ENCODE measurements at places on chromosomes 13 and 19. TPM values are rescaled to one million over a fixed set of nuclear protein-coding genes. Genes with fewer than 3 reads are reported as not detected.

ZDHHC20 gene
- 113 TPM for total RNA-seq

MYPOP gene
- 11.1 TPM for total RNA-seq

SIGLEC12 gene
- total RNA-seq = not detected

ZSCAN4 gene
- not detected for total RNA-seq

GRCh38 chr19:41376241-41376997 lies at the start of gene TMEM91:
Gene TMEM91 (plus strand): TSS chr19:41376533. CDS start chr19:41378310, 1,777 bp downstream.
- peak within 1 kb of the TSS; percentile 60 for H3K27ac ChIP-seq
- H3K4me3 ChIP-seq = peak within 1 kb of the TSS; percentile 61
- DNase-seq = no peak
- peaks cover 8% of the 10 kb centered on the region for H3K4me1 ChIP-seq
- no peaks in the 10 kb centered on the region for H3K27me3 ChIP-seq

DNA sequence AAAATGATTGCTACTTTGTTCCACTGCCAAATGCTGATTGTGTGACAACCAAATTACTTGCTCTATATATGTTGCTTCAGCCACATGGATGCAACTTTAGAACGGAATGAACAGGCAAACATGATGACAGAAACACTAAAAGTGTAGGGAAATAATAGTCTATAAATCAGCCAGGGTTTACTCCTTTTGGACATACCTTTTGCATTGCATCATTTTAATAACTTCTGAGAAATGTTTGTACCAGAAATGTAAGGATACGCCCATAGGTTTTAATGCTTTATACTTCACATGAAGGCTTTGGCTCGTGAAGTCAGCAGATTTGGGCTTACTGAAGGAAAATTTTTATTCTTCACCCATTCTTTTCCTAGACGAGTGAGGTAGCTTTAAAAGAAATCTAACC lies 141.0 kb downstream of the POSTN start:
- no peaks in the 10 kb centered on the region for H3K4me1 ChIP-seq
- no peaks in the 10 kb centered on the region for H3K27me3 ChIP-seq
- no peaks in the 10 kb centered on the region for H3K36me3 ChIP-seq
- H3K27ac ChIP-seq = no peak overlapping the region
- DNase-seq = no peak

DNA sequence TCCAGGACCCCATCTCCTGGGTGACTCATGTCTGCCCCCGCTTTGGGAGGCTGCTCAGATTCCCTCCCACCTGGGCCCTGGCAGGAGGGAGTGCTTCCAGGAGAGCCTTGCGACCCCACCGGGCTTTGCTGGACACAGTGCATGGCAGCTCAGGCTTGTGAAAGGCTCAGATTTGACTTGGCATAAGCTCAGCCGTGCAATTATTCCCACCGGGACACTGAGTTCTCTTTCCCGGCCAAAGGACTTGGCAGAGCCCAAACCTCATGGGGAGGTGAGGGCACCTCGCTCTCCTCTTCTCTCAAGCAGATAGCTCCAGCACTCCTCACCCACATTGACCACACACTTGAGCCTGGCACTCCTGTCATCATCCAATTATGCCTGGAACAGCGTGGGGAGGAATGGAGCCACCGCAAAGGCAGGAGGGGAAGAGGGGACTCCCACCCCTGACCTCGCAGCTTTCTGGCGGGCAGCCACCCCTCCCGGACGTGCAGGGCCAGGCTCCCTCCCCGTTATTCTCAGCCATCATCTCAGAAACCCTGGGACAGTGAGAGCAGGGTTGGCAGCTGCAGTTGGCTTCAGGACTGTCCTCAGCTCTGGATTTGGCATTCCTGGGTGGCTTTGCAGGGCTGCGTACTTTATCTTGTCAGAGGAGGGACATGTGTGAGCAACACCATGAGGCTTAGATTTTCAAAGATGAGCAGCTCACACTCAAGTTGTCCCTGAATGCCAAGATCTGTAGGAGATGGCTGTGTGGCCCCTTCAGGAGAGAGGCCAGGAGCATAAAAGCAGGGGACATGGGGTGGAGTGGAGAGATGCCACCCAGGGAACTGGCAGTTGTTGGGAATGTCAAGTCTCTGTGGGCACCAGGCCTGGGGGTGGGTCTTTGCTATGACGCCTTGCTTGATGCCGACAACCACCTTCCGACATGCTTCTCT lies 306.2 kb downstream of the TEX29 start:
- H3K27me3 ChIP-seq = peaks cover 55% of the 10 kb centered on the region
- H3K27ac ChIP-seq = no peak overlapping the region
- DNase-seq = no peak

DNA sequence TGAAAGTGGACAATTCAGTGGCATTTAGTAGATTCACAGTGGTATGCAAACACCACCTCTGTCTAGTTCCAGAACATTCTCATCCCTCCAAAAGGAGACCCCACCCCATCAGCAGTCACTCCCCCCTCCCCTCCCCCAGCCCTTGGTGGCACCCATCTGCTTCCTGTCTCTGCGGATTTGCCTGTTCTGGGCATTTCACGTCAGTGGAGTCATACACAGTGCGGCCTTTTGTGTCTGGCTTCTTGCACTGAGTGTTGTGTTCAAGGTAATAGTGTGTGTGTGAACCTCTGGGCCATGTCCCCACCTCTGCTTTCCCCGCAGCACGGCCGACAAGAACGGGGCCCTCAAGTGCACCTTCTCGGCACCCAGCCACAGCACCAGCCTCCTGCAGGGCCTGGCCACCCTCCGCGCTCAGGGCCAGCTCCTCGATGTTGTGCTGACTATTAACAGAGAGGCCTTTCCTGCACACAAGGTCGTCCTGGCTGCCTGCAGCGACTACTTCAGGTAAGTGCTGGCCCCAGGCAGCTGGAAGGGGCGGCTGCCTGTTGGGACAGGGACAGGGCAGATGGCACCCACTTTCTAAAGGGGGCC lies 19.4 kb upstream of the CRTC1 start:
- no peaks in the 10 kb centered on the region for H3K27me3 ChIP-seq
- peaks cover 1% of the 10 kb centered on the region for H3K36me3 ChIP-seq
- peaks cover 2% of the 10 kb centered on the region for H3K4me1 ChIP-seq
- H3K27ac ChIP-seq = no peak overlapping the region

DNA sequence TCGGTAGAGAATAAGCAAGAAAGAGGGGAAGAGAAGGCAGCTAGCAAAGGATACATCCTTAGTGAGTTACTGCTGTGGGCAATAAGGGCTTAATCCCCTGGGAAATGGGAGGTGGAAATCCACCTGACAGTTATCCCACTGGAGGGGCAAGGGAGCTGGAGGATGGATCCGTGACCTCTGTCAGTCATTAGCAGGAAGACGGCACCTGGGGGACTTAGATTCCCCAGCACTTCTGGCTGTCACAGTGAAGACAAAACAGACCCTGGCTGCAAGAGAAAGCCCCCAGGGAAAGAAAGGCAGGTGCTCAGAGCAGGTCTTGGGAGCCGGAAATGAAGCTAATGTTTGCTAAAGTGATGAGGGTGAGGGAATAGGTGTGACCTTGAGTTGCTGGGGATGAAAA lies 70.4 kb upstream of the MRI1 start:
- no peak overlapping the region for H3K27ac ChIP-seq
- peaks cover 6% of the 10 kb centered on the region for H3K27me3 ChIP-seq
- no peaks in the 10 kb centered on the region for H3K36me3 ChIP-seq
- H3K4me3 ChIP-seq = no peak overlapping the region

- peaks cover 31% of the 10 kb centered on the region for H3K4me1 ChIP-seq
- no peaks in the 10 kb centered on the region for H3K27me3 ChIP-seq
- no peak for DNase-seq
- H3K36me3 ChIP-seq = peaks cover 13% of the 10 kb centered on the region
- H3K4me3 ChIP-seq = peak overlapping the region; percentile 88
- H3K27ac ChIP-seq = peak overlapping the region; percentile 98
Observed at GRCh38 chr19:40752257-40752781, 1.3 kb downstream of the SNRPA start.

GRCh38 chr13:29402166-29402636 lies 193.3 kb downstream of the SLC7A1 start:
- H3K4me1 ChIP-seq = peaks cover 12% of the 10 kb centered on the region
- H3K27me3 ChIP-seq = peaks cover 4% of the 10 kb centered on the region
- H3K4me3 ChIP-seq = no peak overlapping the region

- H3K27me3 ChIP-seq = no peaks in the 10 kb centered on the region
- no peak for DNase-seq
- H3K4me3 ChIP-seq = no peak overlapping the region
- H3K36me3 ChIP-seq = no peaks in the 10 kb centered on the region
Observed at GRCh38 chr13:34847766-34848165, 94.3 kb upstream of the NBEA start.

DNA sequence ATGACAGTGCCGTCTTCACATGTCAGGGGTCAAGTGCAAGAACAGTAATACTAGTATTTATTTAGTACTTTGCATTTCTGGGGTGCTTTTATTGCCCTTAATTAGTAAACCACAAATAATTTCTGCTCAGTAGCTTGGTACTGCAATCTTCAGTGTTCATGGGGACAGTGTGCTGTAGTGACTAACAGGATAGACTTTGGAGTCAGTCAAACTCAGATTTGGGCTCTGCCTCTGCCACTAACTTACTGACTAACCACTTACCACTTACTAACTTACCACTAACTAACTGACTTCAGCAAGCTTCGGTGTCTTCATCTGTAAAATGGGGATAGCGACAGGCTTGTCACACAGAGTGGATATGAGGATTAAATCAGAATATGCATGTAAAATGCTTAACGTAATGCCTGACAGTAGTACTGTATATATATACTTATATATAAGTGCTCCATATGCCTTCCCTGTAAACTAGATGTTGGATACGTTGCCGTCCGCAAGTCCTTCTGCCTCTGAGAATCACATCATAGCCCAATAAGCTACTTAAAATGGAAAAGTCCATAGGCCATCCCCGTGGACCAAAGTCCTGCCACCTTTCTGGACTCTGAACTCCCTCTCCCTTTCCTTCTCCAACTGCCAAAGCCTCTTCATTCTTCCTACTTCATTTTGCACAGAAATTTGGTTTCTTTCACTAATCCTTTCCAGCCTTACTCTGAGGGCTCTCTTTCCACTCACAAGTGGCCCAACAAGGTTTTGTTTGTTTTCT lies 158.1 kb downstream of the ZIC5 start:
- H3K36me3 ChIP-seq = no peaks in the 10 kb centered on the region
- H3K27me3 ChIP-seq = no peaks in the 10 kb centered on the region
- H3K27ac ChIP-seq = no peak overlapping the region

- H3K4me3 ChIP-seq = peak overlapping the region; percentile 40
- H3K36me3 ChIP-seq = peaks cover 6% of the 10 kb centered on the region
- no peak for DNase-seq
- peaks cover 92% of the 10 kb centered on the region for H3K4me1 ChIP-seq
- H3K27me3 ChIP-seq = no peaks in the 10 kb centered on the region
- H3K27ac ChIP-seq = peak overlapping the region; percentile 96
Observed at GRCh38 chr19:38655148-38655824, 7.8 kb downstream of the ACTN4 start.

DNA sequence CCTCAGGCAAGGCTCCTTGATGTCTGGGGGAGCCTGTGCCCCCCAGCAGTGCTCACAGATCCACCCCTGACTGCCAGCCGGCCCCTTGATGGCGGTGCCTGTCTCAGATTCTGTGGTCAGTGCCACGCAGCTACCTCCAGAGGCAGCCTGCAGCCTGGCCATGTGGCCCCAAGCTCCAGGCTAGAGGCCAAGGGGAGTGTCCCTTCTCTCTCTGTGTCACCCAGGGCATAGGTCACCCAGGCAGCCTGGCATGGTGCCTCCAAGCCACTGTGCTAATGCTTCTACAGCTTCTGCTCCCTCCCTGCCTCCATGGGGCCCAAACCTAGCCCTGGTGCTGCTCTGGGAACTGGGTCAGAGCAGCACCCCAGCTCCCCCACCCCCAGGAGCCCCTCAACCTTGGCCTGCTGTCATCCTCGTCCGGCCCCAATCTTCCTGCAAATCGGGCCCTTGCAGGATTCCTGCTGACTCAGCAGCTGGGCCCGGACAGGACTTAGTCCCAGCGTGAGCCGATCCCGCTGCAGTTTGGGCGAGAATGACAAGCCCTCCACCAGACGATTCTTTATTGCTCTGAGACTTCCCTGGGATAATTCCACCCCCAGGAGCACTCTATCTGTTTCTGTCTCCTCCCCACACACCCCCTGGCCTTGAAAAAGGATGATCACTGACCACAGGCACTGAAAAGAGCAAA lies 2.8 kb upstream of the ARL11 start:
- no peak overlapping the region for H3K27ac ChIP-seq
- no peak for DNase-seq
- H3K4me1 ChIP-seq = no peaks in the 10 kb centered on the region
- H3K27me3 ChIP-seq = no peaks in the 10 kb centered on the region
- H3K4me3 ChIP-seq = no peak overlapping the region

GRCh38 chr13:37539976-37540605 lies 58.5 kb downstream of the POSTN start:
- no peak overlapping the region for H3K27ac ChIP-seq
- H3K4me3 ChIP-seq = no peak overlapping the region
- H3K36me3 ChIP-seq = no peaks in the 10 kb centered on the region
- DNase-seq = no peak

- H3K27me3 ChIP-seq = no peaks in the 10 kb centered on the region
- no peaks in the 10 kb centered on the region for H3K36me3 ChIP-seq
- no peaks in the 10 kb centered on the region for H3K4me1 ChIP-seq
- H3K27ac ChIP-seq = no peak overlapping the region
- H3K4me3 ChIP-seq = no peak overlapping the region
Observed at GRCh38 chr13:89455741-89456140, 1784.6 kb downstream of the SLITRK5 start.

All from progenitor cell of endocrine pancreas (in vitro differentiated cells).